Activated T-cell treated with anti-CD3 and anti-CD28 coated beads for 1 hour (primary cell): ENCODE measurements at places on chromosomes 2 and 18.

- no peak for DNase-seq
Measured at GRCh38 chr2:42028571-42029148, 19.2 kb upstream of the PKDCC start.

DNA sequence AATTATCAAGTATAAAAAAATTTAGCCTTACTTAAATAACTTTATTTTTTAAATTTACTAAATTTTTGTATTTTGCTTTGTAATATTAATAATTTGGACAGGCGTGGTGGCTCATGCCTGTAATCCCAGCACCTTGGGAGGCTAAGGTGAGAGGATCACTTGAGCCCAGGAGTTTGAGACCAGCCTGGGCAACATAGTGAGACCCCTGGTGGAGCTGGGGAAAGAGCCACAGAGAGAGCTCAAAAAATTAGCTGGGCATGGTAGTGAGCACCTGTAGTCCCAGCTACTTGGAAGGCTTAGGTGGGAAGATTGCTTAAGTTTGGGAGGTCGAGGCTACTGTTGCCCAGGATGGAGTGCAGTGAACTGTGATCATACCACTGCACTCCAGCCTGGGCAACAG, 143.5 kb downstream of the B3GNT2 start:
- no peak for DNase-seq

DNA sequence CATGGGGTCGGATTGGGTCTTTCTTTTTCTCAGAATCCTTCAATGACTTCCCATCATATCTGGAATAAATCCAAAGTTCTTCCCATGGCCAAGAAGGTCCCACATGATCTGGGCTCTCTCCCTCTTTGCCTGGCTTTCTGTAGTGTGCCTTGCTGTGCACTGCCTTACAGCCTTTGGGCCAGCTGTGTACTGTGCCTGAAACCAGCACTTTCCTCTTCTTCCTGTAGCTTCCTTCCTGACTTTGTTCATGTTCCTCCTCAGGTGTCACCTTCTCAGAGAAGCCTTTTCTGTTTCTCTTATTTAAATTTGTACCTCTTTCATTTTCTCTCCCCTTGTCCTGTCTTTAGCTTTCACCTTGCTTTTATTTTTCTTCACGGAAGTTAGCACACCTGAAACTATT, 4.3 kb upstream of the CDCA7 start:
- DNase-seq = no peak

- no peak for DNase-seq
Measured at GRCh38 chr2:207505171-207505570, 24.6 kb upstream of the CREB1 start.

DNA sequence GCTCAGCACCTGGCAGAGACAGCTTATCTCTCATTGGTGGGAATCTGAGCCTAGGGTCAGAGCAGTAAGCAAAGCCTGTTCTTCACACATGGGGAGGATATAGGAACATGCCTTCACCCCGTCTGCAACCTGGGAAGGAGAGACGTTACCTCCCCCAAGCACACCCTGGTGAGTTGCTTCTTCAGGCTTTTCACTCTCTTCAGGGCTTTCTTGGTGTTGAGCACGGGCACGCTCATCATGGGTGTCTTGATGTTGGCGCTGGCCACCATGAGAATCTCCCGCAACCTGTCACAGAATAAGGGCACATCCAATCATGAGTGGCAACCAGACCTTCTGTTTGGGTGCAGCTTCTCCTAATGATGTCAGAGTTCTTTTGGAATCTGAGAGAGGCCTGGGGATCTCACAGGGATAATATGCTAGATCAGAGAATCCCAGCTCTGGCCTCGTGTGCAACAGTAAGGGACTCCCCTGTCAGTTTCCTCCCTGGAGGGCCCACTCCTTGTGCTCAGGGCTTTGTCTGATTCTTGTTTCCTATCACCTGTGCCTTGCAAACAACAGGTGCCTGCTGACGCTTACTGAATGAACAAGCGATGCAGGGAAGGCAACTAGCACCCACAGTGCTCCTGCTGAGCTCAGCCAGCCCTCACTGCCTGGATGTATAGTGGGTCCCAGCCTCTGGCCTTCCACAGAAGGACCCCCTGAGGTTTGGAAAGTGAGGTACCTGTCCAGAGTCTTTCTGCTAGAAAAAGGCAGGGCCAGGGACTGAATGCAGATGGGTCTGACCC, 66.3 kb downstream of the POLR1A start:
- DNase-seq = no peak

DNA sequence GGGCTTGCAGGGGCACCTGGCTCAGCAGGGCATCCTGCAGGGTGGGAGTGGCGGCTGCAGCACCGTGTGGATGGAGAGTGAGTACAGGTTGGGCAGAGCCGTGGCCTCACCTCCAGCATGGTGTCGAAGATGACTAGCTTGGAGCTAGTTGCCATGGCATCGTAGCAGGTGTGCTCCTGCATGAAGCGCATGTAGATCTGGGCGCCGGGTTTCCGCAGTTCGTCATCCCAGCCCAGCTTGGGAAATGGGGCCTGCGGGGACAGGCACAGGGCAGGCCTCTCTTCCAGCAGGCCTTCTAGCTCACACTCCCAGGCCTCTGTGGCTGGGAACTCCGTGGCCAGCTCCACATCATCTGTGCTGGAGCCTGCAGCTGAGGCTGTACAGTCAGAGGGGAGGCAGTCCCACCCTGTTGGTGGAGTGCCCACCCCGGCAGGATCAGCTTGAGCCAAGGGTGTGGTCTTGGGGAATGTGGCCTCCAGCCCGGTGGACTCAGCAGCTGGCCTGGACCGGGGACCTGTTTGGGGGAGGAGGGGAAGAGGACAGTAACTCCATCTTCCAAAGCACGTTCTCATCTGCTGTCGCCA, 1.6 kb downstream of the PRKAG3 start:
- DNase-seq = no peak

DNA sequence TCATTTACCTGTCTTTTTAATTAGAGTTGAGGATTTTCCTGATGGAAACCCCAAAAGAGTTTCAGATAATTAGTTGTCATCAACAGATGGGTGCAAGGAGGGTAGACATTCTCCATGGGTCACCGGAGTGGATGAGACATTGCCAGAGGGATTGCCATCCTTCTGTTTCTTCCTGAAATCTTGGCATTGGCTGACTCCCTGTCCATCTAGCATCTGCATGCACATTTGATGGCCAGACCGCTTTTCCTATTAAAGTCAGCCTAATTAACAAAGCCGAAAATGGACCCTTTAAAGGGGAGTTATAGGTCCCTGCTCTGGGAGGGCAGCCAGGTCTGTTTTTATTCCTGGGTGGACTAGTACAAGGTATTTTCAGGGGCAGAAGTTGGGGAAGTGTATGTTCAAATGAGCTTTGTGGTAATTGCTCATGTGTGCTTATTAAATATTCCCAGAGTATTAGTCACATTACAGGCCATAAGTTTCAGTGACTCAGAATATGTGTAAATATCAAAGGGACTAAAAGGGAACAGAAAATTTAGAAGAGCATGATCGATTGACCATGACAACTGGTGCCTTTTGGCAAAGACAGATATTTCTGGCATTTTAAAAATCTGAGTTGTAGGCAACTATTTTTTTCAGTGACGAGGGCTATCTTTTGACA, 209.8 kb downstream of the PHLPP1 start:
- DNase-seq = no peak

GRCh38 chr2:210356944-210357343, 42.0 kb upstream of the MYL1 start:
- no peak for DNase-seq

DNA sequence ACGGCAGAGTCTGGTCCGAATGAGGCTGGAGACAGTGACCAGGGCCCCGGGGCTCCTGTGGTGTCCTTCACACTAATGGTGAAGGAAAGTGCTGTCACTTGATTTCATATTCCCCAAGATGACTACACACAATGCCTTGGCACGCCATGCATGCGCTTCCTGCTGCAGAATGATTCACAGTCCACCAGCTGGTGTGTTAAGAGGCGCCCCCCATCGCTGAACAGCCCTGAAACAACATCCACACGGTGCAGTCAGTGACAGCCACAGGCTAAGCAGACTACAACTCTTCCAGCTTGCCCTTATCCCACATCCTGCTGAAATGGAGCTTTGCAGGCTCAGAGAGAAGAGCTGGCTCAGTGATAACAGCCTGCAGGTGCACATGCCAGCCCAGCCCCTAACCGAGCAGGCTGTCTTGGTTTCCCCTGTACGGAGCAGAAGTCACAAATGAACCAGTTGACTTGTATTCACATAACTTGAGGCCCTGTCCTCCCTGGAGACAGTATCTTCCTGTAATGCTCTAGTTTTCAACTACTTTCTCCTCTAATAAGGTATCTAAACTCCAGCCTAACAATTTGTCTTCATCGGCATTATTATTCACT, 24.3 kb upstream of the CDH20 start:
- DNase-seq = no peak

- DNase-seq = no peak
Measured at GRCh38 chr18:32770054-32770665, 2.7 kb downstream of the KLHL14 start.

GRCh38 chr2:136135921-136136906, 18.3 kb upstream of the CXCR4 start:
- peak; percentile 61 for DNase-seq

DNA sequence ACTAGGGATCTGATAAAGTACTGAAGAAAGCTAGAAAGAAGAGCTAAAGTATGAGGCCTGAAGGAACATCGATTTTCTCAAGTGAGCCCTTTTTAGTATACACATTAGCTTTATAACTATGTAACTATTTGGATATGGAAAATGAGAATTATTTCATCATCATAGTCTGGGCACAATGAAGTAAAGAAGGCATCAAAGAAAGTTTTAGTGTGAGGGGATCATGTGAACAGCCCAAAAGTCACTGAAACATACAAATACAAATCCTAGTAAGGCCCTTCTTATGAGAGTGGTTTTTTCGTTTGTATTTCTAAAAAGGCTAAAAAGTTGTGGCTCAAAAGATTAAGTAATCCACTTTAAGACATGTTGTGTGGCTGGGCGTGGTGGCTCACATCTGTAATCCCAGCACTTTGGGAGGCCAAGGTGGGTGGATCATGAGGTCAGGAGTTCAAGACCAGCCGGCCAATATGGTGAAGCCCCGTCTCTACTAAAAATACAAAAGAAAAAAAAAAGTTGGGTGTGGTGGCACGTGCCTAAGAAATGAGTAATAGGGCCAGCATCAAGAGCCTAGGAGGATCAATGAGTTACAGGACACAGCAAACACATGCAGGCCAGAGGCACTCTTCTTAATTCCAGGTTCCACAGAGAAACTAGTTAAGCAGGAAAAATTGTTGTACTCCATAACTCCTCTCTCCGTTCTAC, 61.9 kb downstream of the PUM2 start:
- DNase-seq = no peak

- DNase-seq = no peak
Measured at GRCh38 chr2:7456762-7457161, 539.5 kb downstream of the RNF144A start.

GRCh38 chr2:102797486-102797885, 35.7 kb downstream of the TMEM182 start:
- no peak for DNase-seq

DNA sequence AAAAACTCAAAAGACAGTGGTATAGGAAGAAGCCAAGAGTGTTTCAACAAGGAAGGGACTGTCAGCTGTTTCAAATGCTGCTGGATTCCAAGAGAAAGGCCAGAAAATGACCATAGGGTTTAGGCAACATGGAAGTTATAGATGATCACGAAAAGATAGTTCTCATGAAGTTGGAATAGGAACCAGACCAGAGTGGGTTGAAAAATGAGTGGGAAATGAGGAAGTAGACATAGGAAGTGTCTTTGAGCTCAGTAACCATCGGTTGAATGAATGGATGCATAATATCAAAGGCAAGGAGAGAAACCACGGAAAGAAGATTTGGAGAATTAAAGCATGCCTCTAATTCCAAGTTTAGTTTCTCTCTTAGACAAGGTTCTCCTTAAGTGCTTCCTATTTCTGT, 1.3 kb downstream of the NCAPH start:
- no peak for DNase-seq

DNA sequence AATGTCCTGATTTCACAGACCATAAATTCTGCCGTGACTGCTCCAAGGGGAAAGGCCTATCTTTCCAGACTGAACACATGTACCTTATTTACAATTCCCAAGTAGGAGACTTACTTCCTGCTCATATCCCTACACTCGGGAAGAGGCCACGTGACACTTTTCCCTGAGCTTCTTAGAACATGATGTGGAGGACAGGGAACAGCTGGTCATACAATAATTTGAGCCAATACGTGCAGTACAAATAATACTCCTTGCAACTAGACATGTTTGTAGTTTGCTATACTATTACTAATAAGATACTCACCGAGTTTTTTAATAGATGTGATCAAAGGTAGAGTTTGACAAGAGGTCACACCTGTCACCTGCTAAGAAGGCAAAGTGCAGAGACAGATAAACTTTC, 256.4 kb downstream of the SP3 start:
- no peak for DNase-seq

- no peak for DNase-seq
Measured at GRCh38 chr2:204505488-204505887, 39.8 kb upstream of the PARD3B start.

GRCh38 chr18:68699043-68699442, 15.9 kb downstream of the TMX3 start:
- DNase-seq = no peak

GRCh38 chr2:62934517-62934916, 116.1 kb upstream of the OTX1 start:
- no peak for DNase-seq

- no peak for DNase-seq
Measured at GRCh38 chr2:30410217-30410616, 36.8 kb upstream of the LCLAT1 start.

DNA sequence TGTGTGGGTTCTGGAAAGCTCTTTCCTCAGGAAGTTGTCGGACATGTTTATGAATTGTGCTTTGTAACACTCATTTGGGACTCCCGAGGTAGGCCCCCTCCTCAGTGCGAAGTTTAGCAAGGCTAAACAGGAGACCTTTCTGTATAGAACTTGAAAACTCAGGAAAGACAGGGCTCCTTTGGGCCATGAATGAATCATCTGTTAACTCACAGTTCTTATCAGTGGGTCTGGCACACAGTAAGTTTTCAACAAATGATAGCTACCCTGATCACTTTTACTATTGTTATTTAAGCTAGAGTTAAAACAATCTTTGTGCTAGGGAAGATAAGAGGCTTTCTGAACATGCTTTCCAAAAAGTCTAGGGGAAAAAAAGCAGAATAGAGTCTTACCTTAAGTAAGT, 430.5 kb upstream of the ETAA1 start:
- no peak for DNase-seq

DNA sequence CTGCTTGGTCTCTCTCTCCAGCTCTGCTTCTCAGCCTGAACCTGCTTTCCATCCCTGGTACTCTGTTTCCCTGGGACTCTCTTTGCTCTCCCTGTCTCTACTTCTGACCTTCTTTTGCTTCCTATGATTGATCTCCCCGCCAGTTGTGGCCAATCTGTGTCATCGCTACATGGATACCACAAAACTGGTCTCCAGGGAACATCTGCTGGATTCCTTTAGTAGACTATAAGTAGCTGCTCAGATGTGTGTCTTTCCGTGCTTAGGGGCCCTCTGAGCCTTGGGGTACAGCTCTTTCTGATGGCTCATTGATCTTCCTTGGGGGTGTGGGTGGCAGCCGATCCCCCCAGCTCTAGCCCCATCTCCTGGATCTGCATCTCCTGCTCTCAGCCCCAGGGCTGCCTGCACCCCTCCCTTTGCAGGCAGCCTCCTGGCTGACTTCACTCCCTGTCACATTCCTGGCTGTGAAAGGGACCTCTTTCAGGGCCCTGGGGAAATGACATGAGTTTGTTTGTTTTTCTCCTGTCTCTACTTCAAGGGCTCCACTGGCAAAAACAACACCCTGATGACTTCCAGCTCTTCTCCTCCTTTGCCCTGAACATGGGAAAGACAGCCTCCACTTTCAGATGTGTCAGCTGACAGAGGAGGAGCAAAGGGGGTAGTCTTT, 333.7 kb downstream of the CYP26B1 start:
- no peak for DNase-seq
